ENCODE measurements at places on chromosomes 11 and 22.

DNA sequence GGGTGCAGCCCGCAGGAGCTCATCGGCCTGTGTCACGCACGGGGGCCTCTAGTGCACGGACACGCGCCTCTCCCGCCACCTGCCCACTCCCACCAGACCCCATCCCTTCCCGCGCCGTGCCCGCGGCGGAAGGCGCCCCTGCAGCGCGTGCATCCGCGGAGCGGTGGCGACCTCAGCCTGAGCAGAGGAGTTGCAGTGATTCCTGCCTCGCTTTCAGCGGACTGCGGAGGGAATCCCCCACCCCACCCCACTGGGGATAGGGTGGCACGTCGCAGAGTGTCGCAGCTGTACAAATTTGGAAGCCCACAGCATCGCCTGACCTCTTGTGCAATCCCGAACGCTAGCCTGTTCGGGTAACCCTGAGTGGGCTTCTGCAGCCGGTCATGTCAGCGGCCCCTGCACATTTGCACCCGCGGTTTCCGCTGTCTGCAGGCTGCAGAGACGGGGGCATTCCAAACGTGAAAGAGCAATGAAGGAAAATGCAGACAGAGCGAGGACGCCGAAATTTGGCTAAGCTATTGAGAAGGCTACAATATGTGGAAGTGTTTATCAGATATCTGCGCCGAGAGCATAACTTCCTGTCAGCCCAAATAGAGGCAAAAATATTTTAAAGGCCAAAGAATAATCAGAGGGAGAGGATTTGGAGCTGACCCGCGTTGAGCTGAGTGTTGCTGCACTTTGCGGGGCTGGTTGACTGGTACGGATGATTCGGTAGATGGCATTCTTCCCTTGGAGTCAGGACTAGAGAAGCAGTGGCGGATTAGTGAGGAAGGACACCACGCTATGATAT is 617 bp upstream of the ARHGAP20 start:
- no peaks in the 10 kb centered on the region for H3K27me3 ChIP-seq
- peak overlapping the region; percentile 57 for H3K27ac ChIP-seq
- H3K4me3 ChIP-seq: peak overlapping the region; percentile 82

- peak; percentile 75 for DNase-seq
These were observed 121.5 kb upstream of the TEAD1 start for GRCh38 chr11:12552692-12553091.

- no peak for DNase-seq
- H3K27ac ChIP-seq: no peak overlapping the region
- peaks cover 95% of the 10 kb centered on the region for H3K36me3 ChIP-seq
- no peaks in the 10 kb centered on the region for H3K27me3 ChIP-seq
- no peak overlapping the region for H3K4me3 ChIP-seq
These were observed 2.3 kb downstream of the PTPRCAP start for GRCh38 chr11:67435031-67435726.

GRCh38 chr11:17979770-17980371 is 33.0 kb downstream of the SERGEF start:
- DNase-seq: peak; percentile 37
- no peak overlapping the region for H3K4me3 ChIP-seq
- H3K36me3 ChIP-seq: peaks cover 31% of the 10 kb centered on the region
- no peak overlapping the region for H3K27ac ChIP-seq
- peaks cover 6% of the 10 kb centered on the region for H3K4me1 ChIP-seq

GRCh38 chr22:31923136-31923535 is 21.2 kb upstream of the YWHAH start:
- H3K36me3 ChIP-seq: no peaks in the 10 kb centered on the region
- DNase-seq: peak; percentile 47
- no peaks in the 10 kb centered on the region for H3K27me3 ChIP-seq
- no peak overlapping the region for H3K27ac ChIP-seq
- H3K4me3 ChIP-seq: no peak overlapping the region
- H3K4me1 ChIP-seq: no peaks in the 10 kb centered on the region

DNA sequence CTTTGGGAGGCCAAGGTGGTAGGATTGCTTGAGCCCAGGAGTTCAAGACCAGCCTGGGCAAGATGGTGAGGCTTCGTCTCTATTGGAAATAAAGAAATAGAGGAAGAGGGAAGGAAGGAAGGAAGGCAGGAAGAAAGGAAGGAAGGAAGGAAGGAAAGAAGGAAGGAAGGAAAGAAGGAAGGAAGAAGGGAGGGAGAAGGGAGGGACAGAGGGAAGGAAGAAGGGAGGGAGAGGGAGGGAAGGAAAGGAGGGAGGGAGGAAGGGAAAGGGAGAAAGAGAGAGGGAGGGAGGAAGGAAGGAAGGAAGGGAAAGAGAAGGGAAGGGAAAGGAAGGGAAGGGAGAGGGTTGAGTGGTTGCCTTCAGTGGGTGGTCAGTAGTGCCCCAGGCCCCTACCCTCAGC is 13.9 kb upstream of the PNPLA3 start:
- no peak for DNase-seq
- no peak overlapping the region for H3K27ac ChIP-seq
- no peak overlapping the region for H3K4me3 ChIP-seq
- no peaks in the 10 kb centered on the region for H3K36me3 ChIP-seq

- no peak overlapping the region for H3K4me3 ChIP-seq
- no peaks in the 10 kb centered on the region for H3K27me3 ChIP-seq
- H3K4me1 ChIP-seq: no peaks in the 10 kb centered on the region
- DNase-seq: no peak
These were observed 14.5 kb upstream of the CAPRIN1 start for GRCh38 chr11:34037016-34037415.

GRCh38 chr22:41825376-41825775 is 7.5 kb upstream of the SREBF2 start:
- H3K4me3 ChIP-seq: no peak overlapping the region
- H3K4me1 ChIP-seq: peaks cover 39% of the 10 kb centered on the region
- no peaks in the 10 kb centered on the region for H3K27me3 ChIP-seq

GRCh38 chr11:94130298-94131046 is 1.8 kb downstream of the PANX1 start:
- H3K4me1 ChIP-seq: peaks cover 70% of the 10 kb centered on the region
- no peaks in the 10 kb centered on the region for H3K36me3 ChIP-seq
- H3K4me3 ChIP-seq: peak overlapping the region; percentile 74
- DNase-seq: no peak
- no peaks in the 10 kb centered on the region for H3K27me3 ChIP-seq
- H3K27ac ChIP-seq: peak overlapping the region; percentile 97

DNA sequence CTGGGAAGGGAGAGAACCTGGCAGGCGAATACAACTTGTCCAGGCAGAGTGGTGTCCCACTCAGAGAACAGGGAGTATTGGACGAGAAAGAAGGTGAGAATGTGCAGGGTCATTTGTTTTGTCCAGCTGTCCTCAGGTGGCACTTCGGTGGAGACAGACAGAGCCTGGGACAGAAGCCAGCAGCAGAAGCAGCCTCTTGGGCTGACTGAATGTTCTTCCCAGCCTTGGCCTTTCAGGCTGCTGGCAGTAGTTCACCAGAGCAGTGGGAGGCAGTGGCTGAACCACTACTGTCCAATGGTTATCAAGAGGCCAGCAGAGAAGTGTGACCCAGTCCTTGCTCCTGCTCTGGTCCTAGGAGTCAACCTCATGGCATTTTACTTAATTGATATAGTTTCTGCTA is 331.1 kb upstream of the NARS2 start:
- H3K27me3 ChIP-seq: no peaks in the 10 kb centered on the region
- H3K27ac ChIP-seq: no peak overlapping the region
- H3K36me3 ChIP-seq: no peaks in the 10 kb centered on the region
- no peaks in the 10 kb centered on the region for H3K4me1 ChIP-seq
- no peak for DNase-seq

GRCh38 chr11:27213232-27213660 is 149.8 kb downstream of the CCDC34 start:
- no peaks in the 10 kb centered on the region for H3K36me3 ChIP-seq
- H3K4me1 ChIP-seq: peaks cover 22% of the 10 kb centered on the region
- no peaks in the 10 kb centered on the region for H3K27me3 ChIP-seq
- H3K4me3 ChIP-seq: no peak overlapping the region
- H3K27ac ChIP-seq: peak overlapping the region; percentile 59

- H3K27ac ChIP-seq: peak overlapping the region; percentile 47
- DNase-seq: peak; percentile 62
- no peaks in the 10 kb centered on the region for H3K36me3 ChIP-seq
- H3K27me3 ChIP-seq: no peaks in the 10 kb centered on the region
- H3K4me1 ChIP-seq: no peaks in the 10 kb centered on the region
These were observed 241.8 kb upstream of the ARHGAP42 start for GRCh38 chr11:100445231-100445735.

All from stomach (tissue), 19 donors.